ENCODE measurements at places on chromosomes 5 and 9.

DNA sequence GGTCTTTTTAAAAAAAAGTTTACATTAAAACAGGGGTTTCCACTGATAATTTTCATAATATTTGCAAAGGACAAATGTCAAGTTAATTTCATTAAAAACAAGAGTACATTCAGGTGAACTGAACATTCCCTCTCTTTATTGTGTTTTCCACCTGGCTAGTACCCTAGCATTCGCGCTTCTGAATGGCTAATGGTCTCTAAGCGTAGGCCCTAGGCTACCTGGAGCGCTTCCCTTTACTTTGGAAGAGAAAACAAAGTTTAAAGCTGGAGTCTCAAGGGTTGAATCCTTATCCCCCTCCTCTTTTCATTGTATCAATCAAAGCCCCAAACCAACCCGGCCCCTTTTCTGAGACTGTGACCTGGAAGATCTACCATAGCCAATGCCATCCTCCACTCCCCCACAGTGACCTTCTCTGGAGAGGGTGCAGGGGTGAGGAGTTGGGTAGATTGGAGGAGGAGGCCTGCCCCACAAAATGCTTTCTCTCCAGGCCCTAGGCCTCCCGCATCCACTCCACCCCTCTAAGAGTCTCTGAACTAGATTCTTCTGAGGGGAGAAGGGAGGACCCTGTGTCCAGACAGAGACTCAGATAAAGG, 73.3 kb upstream of the TBCA start:
- no peak for DNase-seq

DNA sequence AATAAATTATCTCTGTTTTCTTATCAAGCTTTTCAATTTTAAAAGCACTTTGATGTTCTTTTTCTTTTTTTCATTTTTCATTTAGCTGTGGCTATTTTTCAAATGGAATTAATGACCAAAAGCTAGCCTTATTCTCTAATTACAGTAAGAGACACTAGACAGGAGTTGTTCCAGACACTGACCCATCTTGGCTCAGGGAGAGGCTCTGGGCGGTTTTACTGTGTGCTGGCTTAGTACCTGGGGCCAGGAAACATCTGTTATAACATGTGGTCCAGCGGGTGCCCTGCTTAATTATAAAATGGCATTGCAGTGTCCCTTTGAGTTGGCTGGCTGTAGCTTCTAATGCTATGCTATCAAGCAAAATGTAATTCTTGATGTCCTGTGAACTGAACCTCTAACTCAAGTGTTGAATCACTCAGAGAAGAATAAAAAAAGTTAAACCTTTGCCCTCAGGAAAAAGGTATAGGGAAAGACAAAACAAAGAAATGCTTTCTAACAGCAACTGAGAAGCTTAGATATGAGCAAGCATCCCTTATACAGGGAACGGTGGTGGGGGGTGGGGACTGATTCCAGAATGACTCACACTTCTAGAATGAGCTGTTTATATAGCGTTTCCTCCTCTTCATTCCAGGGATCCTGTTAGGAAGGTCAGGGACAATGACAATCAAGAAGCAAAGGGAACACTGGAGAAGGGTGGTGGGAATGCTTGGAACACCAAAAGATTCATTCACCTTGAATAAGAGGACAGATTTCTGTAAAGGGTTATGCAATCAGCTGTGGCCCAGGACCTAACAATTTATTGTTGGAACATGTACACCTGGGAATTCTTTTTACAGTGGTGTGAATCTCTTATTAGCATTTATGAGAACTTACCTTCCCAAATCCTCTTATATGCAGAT, 58.7 kb upstream of the NFIB start:
- no peak for DNase-seq

- DNase-seq: peak; percentile 72
Measured at GRCh38 chr5:124888050-124888506, 141.6 kb upstream of the ZNF608 start.

DNA sequence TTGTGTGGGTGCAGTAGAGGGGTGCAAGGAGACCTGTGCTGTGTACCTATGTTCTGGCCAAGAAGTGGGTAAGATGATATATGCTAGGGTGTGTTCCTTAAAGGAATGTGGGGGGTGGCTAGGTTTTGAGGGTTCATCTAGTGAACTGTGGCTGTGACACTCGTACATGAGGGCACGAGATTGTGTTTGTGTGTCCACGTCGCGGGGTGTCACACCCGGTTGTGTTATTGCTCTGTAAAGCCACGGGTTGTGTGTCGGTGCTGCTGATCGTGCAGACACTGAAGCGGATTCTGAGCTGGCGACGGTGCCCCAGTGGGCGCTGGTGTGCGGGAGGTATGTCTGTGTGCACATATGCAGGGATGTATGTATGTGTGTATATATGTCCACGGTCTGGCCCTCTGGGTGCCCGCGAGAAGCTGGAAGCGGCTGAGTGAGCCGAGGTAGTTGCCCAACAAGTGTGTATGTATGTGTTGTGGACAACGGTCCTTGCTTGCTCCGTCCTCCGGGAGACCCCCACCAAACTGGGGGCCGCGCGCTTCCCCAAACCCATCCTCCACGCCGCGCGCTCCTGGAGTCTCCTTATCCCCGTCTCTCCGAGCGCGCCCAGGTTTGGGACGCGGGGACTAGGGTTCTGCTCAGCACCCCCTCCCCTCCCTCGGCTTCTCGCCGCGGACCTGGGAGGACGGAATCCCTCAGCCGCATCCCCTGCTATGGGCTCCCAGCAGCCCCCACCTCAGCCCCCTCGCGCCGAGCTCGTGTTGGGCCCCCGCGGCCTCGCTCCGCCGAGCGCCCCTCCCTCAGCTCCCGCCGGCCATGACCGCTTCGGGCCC, 639 bp downstream of the PCDH1 start:
- DNase-seq: no peak

DNA sequence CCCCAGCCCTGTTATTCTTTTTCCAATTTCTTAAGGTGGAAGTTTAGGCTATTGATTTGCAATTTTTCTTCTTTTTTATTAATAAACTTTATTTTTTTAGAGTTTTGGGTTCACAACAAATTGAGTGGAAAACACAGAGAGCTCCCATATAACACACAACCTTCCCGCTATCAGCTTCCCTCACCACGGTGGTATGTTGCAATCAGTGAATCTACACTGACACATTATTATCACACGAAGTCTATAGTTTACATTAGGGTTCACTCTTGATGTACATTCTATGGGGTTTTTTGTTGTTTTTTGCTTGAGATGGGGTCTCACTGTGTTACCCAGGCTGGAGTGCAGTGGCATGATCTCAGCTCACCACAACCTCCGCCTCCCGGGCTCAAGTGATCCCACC, 4.8 kb upstream of the NFX1 start:
- no peak for DNase-seq

- no peak for DNase-seq
Measured at GRCh38 chr5:81428446-81428845, 34.5 kb upstream of the ACOT12 start.

GRCh38 chr5:128341056-128341455, 197.0 kb downstream of the FBN2 start:
- DNase-seq: no peak

GRCh38 chr9:112380102-112380824, at the start of gene HSDL2:
Gene HSDL2, plus strand, starts transcription at chr9:112380108. Its CDS starts 56 bp downstream, at chr9:112380164.
- no peak for DNase-seq

- no peak for DNase-seq
Measured at GRCh38 chr5:142110046-142110531, 1.5 kb downstream of the NDFIP1 start.

GRCh38 chr5:74118071-74118470, 492.1 kb downstream of the ARHGEF28 start:
- DNase-seq: no peak

DNA sequence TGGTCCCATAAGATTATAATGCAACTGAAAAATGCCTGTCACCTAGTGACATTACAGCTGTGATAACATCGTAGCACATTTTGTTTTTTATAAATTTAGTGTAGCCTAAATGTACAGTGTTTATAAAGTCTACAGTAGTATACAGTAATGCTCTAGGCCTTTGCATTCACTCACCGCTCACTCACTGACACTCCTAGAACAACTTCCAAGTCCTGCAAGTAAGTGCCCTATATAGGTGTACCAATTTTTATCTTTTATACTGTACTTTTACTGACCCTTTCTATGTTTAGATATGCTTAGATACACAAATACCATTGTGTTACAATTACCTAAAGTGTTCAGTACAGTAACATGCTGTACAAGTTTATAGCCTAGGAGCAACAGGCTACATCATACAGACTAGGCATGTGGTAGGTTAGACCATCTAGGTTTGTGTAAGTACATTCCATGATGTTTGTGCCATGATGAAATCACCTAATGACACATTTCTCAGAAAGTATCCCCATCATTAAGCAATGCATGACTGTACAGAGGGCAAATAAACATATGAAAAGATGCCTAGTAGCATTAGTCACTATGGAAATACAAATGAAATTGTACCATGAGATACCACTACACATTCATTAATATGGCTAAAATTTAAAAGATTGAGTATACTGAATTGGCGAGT, 127.6 kb downstream of the TRPM6 start:
- no peak for DNase-seq

DNA sequence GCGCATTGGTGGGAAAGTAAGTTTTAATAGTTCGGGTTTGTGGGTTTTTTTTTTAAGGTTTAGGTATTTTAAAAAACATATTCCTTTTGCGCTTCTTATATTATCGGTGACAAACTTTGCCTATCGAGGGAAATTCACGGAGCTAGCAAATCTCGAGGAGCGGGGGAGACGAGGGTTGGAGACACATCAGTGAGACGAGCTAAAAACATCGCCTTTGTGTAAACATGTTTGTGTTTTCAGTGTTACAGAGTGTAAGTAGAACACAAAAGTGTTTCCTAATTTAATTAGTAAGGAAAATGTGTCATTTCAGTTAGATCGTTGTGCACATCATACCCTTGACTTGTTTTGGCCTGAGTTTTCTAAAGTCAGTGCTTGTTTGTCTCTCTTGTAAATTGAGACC, 945 bp downstream of the BTF3 start:
- no peak for DNase-seq

DNA sequence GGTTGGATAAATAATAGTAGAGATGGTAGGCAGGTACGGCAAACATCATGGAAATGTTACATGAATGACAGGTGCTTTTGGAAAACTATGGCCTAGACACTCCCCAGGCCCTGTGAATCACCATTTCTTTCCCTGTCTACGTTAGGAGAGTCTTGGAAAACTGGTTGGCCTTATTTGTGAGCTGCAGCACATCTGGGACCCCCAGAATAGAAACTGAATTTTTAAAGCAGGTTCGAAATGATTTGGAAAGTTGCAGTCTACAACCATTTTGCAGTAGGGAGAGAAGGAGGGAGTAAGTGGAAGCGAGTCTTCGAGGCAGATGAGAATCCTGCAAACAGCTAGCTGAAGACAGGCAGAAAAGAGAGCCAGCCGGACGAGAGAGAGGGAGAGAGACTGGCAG, 13.0 kb downstream of the C1QTNF2 start:
- no peak for DNase-seq

DNA sequence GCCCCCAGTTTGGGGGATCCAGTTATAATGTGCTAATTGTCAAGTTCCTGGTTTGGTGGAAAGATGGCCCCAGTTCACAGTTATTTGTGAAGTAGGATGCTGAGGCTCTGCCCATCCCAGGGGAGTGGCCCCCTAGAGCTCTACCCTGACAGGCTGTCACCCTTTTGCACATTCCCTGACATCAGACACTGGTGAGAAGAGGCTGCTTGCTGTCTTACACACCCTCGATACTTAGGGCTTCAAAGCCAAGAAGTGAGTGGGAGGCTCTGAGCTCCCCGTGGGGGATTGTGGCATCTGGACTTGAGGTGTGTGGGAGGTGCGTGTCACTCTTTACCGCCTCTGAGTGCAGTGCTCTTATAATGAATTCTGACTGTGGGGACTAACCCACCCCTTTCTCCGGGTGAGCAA, 168.5 kb downstream of the DOCK2 start:
- no peak for DNase-seq

DNA sequence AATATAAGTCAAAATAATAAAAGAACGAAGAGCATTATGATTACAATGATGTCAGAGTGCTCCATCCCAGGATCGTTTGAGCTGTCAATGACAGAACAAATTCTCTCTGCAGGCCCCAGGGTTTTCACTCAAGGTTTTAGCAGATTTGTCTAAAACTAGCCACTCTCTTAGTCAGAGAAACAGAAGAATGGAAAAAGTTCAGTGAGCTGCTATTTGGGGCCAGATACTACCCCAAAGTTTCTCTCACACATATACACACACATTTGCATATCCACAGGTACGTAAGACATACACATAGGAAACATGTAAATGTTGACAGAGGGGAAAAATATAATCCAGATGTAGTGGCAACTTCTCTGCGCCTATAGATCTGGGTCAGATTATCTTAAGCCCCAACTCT, 76.3 kb upstream of the SEMA6A start:
- no peak for DNase-seq

DNA sequence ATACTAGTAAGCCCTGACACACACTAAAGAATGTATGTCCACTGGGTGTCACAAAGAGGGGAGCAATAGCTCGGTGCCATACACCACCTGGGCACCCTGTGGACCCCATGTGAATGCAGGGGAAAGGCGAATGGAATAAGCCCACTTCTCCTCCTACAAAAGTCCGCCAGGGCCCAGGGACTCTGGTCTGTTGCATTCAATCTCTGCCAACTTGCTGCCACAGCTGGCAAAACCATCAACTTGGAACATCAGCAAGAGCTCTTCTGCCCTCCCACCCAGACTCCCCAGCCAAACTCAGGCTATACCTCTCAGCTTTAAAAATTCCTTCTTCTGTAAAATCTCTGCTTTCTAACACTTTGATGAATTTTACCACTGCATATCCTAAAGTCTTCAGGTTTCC, 54.5 kb downstream of the PFDN1 start:
- DNase-seq: no peak

GRCh38 chr9:131671133-131671520, 68.7 kb downstream of the RAPGEF1 start:
- no peak for DNase-seq

GRCh38 chr9:111943746-111944145, 47.1 kb downstream of the UGCG start:
- DNase-seq: no peak

- no peak for DNase-seq
Measured at GRCh38 chr9:115142517-115143270, 24.7 kb upstream of the TNC start.

DNA sequence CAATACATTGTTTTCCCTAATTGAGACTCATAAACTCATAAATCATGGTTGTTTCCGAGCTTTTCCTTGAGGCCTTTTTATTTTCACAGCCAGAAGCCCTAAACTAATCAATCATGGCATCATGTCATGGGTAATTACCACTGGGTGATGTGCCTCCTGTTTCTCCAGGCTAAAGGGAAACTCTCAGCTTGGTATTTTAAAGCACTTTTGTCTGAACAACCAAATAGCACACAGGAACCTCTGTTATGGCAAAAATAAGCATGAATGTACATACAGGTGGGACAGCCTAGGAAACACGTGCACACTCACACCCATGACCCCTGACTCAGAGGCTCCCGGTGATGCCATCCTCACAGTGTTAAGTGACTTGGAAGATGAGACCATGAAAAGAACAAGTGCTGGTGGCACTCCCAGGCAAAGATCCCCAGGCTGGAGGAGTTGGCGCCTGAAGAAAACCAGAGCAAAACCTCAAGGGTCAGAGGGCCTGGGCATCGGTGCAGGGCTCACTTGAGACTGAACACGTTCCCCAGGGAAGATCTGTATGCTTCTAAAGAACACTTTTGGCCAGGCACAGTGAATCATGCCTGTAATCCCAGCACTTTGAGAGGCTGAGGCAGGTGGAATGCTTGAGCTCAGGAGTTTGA, 154.3 kb downstream of the ROR2 start:
- no peak for DNase-seq

GRCh38 chr9:110123341-110124095, 84.4 kb downstream of the C9orf152 start:
- no peak for DNase-seq

GRCh38 chr5:159094745-159095144, 5.0 kb downstream of the EBF1 start:
- DNase-seq: peak; percentile 1

GRCh38 chr9:100619194-100619593, 41.3 kb downstream of the CAVIN4 start:
- no peak for DNase-seq
